Urinary bladder (tissue), 4 donors: ENCODE measurements at places on chromosomes 3 and 15.

DNA sequence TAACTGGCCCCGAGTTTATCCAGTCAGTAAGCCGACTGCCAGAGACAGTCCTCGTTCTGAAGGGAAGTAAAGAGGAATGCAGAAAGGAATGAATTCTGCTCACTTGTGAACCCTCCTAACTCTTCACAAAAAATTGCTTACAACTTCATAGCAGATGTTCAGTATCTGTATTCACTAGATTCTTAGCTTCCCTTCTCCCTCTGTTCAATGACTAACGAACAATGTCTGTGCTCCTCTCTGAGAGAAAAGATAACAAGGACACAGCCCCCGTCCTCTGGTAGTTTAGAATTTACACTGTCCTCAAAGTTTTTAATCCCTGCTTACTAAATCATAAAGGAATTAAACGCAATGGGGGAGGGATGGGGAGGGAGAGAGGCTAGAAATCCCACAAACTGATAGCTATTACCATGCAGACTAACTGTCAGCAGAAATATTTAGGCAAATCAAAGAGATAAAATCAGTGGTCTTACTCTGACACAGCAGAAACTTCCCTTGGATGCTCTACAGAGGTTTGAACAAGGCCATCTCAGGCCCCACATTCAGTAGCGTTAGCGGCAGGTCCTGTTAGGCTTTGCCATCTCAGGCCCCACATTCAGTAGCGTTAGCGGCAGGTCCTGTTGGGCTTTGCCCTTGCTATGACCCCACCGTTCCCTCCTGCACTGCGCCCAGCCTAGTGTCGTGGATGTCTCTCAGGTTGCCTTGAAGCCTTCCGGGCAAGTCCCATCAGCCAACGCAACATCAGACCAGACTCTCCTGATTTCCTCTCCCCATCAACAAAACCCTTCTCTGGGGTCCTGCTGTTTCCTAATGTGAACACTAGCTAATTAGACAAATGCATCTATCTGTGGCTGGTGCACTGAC, 23.4 kb downstream of the NRROS start:
- DNase-seq, result no peak

- no peak for DNase-seq
These were observed 703.7 kb downstream of the NLGN1 start for GRCh38 chr3:174101244-174101643.

DNA sequence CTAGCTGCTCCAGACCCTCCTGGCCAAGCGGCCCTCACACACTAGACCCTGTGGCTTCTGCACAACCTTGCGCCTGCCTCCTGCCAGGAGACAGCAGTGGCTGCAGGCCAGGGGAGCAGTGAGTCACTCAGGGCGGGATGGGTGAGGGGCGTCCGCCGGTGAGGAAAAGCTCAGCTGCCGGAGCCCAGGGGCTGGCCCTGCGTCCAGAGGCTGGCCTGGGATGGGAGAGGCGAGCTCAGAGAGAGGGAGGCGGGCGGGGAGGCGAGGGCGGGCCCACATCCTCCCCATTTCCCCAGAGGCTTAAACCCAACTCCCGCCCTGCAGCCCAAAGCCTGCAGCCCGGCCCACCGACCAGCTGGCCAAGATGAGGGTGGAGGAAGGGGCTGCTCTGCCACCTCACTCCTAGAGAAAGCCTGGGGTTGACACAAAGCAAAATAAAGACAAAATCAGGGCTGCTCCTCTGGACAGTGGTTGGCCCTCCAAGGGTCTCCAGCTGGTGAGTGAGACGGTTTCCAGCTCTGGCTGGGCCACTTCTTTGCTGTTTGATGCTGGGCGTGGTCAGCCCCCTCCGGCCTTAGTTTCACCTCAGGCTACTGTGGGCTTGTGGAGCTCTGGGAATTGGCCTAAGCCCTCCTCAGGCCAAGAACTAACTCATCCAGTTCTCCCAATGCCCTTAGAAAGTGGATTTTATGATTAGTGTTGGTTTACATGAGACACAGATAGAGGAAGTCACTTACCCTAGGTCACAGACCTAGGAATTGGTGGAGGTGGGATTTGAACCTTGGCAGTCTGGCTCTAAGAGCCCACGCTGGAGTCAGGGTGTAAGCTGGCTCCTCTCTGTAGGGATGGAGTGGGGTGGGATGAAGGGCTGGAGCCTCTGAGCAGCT, 50.6 kb downstream of the IQSEC1 start:
- no peak for DNase-seq

GRCh38 chr3:139293665-139294023, 50.2 kb upstream of the MRPS22 start:
- DNase-seq, result no peak

GRCh38 chr15:92033314-92033713, 179.8 kb downstream of the SLCO3A1 start:
- no peak for DNase-seq

- DNase-seq, result no peak
These were observed 127.1 kb upstream of the UMPS start for GRCh38 chr3:124602980-124603627.

DNA sequence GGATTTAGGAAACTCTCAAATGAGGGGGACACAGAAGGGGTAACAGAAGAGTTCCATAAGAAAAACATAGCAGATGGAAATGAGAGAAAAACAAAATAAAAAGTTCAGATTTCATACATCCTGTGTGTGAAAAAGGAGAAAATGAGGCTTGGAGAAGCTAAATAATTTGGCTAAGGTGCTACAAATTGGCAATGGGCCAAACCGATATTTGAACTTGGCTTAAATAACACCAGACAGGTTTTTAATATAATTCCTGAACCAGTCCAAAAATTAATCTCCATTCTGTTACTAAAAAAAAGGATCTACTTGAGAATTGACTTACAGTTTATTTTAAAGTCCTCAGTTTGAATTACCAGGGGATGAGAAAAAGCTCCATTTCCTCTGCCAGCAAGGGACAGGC, 342.9 kb upstream of the DPH6 start:
- DNase-seq, result no peak

- DNase-seq, result no peak
These were observed 4.2 kb upstream of the KATNBL1 start for GRCh38 chr15:34214135-34214534.

DNA sequence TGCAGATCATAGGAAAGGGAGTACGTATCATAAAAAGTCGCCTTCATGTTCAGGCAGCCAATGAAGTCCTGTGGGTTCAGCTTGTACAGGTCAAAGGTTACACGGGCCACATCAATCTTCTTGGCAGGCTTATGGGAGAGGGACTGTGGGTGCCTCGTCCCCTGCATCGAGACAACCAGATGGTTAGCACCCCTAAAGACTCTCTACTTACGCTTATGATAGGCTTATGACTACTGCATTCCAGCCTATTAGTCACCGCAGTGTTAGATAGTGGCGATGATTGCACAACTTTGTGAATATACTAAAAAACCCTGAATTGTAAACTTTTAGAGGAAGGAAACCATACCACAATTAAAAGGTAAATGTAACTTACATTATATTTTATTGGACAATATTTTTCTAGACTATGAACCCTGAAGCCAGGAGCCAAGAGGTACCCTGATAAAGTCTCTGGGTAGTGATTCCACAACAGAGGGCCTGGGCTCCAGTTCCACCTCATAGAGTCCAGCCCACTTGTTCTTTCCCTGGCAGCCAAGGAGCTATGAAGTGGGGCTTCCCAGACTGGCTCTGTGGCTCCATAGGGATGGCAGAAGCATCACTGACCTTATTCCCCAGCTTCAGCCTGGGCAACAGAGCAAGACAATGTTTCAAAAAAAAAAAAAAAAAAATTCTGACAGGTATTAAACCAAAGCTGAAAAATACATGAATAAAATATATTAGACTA, 2.5 kb upstream of the FANCD2 start:
- DNase-seq, result no peak

DNA sequence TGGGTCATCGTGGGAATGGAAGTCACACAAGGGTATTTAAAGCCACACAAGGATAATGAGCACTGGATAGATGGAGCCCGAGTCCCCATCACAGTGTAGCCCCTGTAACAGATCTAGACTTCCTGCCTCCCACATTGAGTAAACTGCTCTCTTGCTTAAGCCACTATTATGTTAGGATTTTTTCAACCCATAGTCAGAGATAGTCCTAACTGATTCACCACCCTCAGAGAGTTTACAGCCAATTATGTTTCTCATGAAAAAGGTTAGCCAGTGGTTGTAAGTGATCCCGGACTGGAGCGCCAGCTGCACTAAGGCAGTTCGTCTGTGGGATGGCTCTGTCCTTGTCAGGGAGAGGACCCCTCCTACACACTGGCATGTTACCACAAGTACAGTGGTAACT, 77.0 kb downstream of the KLF13 start:
- DNase-seq, result no peak

DNA sequence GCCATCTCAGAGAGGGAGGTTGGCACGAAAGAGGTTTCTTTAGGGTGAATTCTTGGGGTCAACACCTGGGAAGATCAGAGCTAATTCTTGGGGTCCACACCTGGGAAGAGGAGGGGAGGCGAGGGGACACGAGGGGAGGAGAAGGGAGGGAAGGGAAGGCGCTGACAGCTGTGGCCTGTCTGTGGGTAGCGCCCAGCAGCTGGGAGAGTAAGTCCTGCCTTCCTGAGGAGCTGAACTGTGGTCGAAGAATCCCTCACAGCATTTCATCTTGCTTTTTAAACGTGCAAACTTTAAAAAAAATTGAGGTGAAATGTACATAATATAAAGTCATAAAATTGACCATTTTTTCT, 63.2 kb upstream of the CGNL1 start:
- DNase-seq, result no peak

DNA sequence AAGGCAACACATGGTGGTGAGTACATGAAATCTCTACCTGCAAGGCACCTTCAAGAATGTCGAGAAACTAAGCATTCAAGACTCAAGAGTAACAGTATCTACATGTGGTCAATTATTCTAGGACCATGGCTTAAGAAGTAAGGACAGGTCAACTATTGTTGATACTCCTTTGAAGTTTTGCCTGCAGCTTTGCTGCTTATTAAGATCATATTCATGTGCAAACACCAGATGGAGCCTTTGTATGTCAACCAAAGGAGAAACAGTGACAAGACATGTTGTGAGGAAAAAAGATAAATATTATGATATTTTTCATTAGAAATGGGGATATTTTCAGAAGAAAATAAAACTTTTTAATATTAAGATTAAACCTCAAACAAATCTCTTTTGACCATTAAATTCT, 52.3 kb upstream of the FGF7 start:
- no peak for DNase-seq

- no peak for DNase-seq
These were observed 132.6 kb upstream of the COL8A1 start for GRCh38 chr3:99505646-99506269.

GRCh38 chr3:82627733-82628132, 866.3 kb upstream of the GBE1 start:
- no peak for DNase-seq

GRCh38 chr3:101615525-101615924, 41.5 kb downstream of the PCNP start:
- no peak for DNase-seq

DNA sequence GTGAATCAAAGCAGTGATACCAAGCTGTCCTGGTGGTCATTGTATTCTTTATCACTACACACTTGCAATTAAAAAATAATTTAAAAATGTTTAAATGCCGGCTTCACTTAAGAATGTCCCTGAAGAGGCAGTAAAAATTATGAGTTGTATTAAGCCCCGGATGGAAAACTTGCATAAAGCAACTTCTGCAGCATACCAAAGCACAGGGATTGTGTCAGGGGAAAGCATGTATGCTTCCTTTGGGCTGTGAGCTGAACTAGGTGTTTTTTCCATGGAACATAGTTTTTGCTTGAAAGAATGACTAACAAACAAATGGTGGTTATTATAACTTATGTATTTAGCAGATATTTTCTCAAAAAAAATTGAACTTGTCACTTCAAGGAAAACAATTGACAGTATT, 143.1 kb downstream of the ARNT2 start:
- DNase-seq, result no peak

DNA sequence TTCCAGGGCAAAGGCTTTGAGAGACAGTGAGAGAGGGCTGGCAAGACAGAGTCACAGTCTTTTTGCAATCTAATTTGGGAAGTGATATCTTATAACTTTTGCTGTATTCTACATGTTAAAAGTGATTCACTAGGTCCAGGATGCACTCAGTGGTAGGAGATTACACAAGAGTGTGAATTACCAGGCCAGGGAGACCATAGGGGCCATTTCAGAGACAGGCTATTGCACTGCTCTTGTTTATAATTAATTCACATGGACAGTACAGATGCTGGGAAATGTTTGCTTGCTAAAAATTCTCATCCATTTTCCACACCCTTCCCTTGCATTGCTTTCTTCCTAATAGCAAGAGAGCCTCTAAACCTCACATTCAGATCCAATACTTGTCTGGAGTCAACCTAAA, 22.6 kb upstream of the POMGNT2 start:
- no peak for DNase-seq

GRCh38 chr3:197015790-197016736, 13.6 kb downstream of the MELTF start:
- DNase-seq, result no peak

GRCh38 chr3:142680710-142681109, 43.1 kb upstream of the TRPC1 start:
- no peak for DNase-seq
